HCT116 (cell line): ENCODE measurements at places on chromosomes 2 and 18. TPM values are rescaled to one million over a fixed set of nuclear protein-coding genes. Genes with fewer than 3 reads are reported as not detected.
A peak's percentile ranks its signal among the peaks of the same experiment; 100 is the strongest.

GRCh38 chr18:21960189-21960588 is 209.2 kb upstream of the GATA6 start:
- no peak for DNase-seq

- no peak for DNase-seq
These were observed 61.3 kb downstream of the SP110 start for GRCh38 chr2:230158468-230158867.

GRCh38 chr2:75538521-75539490 is 21.9 kb downstream of the EVA1A start:
- DNase-seq = no peak

- no peak for DNase-seq
These were observed 521.3 kb upstream of the SALL3 start for GRCh38 chr18:78458356-78458755.

- DNase-seq = no peak
These were observed 91.5 kb upstream of the MYT1L start for GRCh38 chr2:2422621-2423020.

- no peak for DNase-seq
These were observed 269.4 kb upstream of the NRXN1 start for GRCh38 chr2:51301381-51301780.

DNA sequence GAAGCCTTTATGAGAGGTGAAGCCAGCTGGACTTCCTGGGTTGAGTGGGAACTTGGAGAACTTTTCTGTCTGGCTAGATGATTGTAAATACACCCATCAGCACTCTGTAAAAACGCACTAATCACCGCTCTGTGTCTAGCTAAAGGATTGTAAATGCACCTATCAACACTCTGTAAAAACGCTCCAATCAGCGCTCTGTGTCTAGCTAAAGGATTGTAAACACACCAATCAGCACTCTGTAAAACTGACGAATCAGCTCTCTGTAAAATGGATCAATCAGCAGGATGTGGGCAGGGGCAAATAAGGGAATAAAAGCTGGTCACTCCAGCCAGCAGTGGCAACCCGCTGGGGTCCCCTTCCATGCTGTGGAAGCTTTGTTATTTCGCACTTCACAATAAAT is 163.6 kb upstream of the SLC39A10 start:
- no peak for DNase-seq

- no peak for DNase-seq
These were observed 138.0 kb downstream of the CTIF start for GRCh38 chr18:48676756-48677368.

DNA sequence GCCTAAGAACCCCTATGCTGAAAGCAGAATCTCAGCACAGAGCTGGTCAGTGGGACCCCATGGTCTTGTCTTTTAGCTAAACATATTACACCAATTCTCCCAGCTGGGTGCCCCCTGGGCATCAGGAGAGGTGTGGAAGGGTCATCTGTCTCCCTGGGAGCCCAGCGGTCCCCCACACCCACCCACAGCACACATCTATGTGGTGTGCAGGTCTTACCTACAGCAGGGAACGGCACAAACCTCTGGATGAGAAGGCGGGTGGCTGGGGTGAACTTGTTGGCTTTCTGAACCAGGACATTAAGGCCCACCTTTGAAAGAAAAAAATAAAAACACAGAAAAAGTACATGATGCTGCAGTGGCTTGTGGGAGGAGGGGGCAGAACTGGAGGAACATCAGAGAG is 70.7 kb downstream of the EMX1 start:
- no peak for DNase-seq

DNA sequence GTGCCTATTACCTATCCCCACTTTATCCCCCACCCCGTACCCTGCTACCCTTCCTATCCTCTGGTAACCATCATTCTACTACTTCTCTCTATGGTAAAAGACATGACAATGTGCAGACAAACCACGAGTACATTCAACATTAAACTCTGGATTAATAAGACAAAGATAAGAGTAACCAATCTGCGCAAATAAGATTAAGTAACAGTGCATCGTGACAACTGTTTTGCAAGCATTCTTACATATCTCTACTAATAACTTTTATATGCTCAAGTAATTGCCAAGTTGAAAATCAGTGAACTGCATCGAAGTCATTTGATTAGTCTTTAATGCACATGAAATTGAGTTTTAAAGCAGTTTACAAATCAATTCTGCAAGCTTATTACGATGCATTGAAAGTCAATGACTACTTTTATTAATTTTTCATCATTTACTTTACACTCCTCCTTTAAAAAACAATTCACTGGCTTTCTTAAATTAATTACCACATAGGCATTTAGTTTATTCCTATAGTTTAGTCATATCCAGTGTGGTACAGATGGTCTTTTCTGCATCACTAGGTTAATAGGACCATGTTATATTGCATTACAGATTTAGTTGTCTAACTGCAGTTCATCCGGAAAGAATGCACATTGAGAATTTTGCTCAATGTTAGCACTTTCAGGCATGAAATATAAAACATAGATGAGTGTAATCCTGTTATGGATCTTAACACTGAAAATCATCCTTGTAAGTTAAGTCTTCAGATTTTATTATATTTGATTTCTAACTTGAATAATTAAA is 178.1 kb downstream of the GCA start:
- DNase-seq = no peak

DNA sequence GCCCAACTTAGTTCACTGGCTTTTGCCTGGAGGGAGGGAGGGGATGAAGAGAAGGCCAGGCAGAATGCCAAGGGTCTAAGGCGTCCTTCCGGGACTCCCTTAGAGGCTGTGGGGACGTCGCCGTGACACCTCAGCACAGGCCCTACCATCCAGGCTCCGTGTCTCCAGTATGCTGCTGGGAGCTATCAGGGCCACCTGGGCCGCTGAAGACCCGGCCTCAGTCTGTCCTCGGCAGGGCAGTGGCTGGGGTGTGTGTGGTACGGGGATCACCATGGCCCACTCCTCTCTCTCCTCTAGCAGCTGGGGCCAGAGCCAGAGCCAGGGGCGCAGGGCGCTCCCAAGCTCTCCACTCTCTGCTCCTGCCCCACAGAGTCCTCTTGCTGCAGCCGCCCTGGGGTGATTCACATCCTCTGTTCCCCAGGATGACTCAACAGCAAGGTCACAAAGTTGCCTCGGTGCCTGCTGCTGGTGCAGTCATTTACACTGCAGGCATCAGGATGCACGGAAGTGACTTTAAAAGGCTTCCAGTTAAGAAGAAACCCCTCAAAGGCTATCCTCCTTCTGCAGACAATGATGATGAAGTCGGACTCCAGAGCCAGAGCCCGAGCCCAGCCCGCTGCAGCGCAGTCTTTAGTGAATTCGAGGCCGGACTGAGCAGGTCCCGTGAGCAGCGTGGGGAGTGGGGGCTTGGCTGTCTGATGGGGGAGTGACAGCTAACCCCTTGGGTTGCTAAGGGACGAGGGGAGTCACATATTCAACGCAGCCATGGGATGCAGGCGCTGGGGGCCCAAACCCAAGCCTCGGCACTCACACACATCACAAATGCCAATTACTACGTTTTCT is 31.9 kb downstream of the SNORC start:
- DNase-seq = peak; percentile 83

DNA sequence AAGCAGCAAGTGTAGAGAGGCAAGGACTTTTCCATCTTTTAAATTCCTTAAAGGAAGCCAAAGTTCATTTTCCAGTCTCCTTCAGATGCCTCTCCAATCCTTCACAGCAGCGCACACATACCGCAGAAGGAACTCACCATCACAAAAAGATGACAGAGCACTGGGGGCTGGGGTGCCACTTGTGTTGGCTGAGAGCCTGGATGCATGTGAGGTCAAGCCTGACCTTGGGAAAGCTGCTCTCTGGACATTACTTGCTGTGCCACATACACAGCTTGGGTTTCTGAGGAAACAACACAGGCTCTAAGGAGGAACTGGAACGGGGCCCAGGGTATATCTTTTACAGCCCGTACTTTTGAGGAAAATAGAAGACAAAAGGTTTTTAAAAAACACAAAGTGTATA is 364.3 kb upstream of the MEX3C start:
- no peak for DNase-seq

DNA sequence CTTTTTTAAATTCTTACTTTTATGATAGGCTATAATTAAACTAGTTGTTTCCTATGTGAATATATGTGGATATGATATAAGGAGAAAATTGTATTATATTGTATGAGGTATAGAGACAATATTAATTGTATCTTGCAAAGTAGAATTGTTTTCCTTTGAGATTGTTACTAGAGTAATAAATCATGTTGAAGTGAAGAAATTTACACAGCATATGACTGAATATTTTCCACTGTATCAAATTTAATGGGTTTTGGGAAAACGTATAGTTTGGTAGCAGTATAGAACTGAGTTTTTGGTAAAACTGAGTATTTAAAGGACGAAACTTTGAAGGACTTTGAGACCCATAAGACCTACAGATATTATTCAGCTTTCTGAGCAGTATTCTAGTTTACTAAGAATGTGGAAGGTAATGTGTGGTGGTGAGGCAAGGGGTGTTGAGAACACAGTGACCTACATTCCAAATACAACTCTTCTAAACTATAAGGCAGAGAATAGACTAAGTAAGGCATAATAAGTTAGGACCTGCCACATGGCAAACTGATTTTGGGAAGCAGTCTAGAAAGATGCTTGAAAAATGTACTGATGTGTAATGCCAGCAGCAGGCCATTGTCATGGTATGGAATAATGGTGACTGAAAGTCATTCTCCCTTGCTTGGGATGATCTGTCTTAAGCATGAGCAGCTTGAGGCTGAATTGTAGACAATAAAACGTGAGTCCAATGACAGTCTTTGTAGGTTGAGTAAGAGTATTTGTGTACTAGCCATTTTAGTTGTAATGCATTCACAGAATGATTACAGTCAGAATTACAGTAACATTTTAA is 29.6 kb downstream of the PKP4 start:
- DNase-seq = no peak

DNA sequence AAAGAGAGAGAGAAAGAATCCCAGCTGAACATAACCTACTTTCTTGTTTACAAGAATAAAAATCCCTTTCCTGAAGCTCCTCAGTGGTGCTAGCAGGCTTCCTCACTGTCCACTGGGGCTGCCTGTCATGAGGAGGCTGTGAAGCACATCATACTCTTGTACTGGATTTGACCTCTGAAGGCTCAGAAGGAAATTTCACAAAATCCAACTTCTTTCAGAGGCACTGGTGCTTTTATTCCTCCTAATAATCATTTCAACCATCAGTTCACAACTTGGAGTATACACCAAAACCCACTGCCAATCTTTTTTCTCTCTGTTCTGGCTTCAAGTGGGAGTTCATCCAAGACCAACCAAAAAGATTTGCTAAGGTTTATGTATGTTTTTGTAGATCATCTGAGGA is 48.5 kb downstream of the TMX3 start:
- DNase-seq = no peak

DNA sequence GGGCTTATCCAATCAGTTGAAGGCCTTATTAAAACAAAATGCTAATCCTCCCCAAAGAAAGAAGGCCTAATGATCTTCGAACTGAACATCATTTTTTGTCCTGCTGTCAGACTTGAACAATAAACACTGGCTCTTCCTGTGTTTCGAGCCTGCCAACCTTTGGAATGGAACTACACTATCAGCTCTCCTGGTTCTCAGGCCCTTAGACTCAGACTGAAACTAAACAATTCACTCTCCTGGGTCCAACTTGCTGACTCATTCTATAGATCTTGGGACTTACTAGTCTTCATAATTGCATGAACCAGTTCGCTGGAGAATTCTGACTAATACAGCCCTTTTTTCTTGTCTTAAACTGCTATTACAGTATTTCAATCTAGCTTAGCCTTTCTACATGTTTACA is 235.2 kb downstream of the LNPK start:
- DNase-seq = no peak

GRCh38 chr2:165499131-165499530 is 29.6 kb downstream of the CSRNP3 start:
- no peak for DNase-seq

DNA sequence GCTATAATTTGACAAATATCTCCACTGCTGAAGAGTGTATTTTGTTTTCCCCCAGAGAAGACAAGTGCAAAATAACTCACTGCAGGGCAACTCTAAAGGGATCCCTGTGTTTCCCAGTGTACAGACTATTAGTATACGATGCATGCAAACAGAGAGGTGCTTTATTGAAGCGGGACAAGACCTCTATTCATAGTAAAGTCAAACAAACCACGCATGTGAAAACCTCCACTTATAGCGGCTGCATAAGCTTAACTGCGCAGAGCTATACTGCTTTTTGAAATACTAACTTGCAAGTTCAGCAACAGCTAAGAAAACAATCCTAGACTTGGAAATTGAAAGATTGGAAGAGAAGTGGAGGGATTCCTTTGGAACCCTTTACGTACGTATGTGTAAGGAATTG is 15.6 kb downstream of the RNF144A start:
- DNase-seq = no peak

- DNase-seq = no peak
These were observed 445.8 kb upstream of the RAB12 start for GRCh38 chr18:8163286-8163959.

GYPC gene
- total RNA-seq = 0.66 TPM

ZNG1B gene
- 39.9 TPM for total RNA-seq

VAMP8 gene
- total RNA-seq = 52.6 TPM

SLC14A1 gene
- total RNA-seq = not detected

ATOH8 gene
- 0.74 TPM for total RNA-seq

KCNG2 gene
- total RNA-seq = not detected

GAD1 gene
- total RNA-seq = 11.0 TPM

VSNL1 gene
- 4.6 TPM for total RNA-seq
